ENCODE measurements at places on chromosomes 5 and 9.

- DNase-seq = no peak
Observed at GRCh38 chr5:114782177-114782576, 387.5 kb downstream of the TRIM36 start.

DNA sequence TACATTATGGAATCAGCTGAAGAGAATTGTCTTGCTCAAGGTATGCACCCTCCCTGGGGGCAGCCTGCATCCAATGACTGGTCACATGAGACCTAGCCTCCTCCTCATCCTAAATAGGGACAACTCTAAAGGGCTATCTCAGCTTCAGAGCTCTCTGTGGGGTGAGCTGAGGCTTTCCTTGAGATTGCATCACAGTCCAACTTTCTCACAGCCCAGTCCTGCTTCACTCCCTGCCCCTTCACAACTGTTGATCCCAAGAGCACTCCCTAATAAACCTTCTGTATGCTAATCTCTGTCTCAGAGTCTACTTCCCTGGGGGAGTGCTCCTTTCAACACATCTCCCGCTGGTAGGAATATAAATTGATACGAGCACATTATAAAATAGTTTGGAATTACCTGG, 44.1 kb upstream of the ERBIN start:
- no peak for DNase-seq

DNA sequence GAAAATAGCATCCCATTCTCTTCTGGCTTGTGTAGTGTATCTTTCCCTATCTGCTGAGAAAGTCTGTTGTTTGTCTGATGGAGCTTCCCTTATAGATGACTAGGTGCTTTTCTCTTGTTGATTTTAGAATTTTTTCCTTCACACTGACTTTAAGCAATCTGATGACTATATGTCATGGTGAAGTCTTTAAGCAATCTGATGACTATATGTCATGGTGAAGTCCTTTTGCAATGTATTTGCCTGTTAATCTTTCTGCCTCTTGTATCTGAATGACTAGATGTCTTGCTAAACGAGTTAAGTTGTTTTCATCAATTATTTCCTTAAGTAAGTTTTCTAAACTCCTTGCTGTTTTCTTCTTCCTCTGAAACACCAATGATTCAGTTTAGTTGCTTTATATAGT, 80.5 kb downstream of the RNF130 start:
- DNase-seq = no peak

DNA sequence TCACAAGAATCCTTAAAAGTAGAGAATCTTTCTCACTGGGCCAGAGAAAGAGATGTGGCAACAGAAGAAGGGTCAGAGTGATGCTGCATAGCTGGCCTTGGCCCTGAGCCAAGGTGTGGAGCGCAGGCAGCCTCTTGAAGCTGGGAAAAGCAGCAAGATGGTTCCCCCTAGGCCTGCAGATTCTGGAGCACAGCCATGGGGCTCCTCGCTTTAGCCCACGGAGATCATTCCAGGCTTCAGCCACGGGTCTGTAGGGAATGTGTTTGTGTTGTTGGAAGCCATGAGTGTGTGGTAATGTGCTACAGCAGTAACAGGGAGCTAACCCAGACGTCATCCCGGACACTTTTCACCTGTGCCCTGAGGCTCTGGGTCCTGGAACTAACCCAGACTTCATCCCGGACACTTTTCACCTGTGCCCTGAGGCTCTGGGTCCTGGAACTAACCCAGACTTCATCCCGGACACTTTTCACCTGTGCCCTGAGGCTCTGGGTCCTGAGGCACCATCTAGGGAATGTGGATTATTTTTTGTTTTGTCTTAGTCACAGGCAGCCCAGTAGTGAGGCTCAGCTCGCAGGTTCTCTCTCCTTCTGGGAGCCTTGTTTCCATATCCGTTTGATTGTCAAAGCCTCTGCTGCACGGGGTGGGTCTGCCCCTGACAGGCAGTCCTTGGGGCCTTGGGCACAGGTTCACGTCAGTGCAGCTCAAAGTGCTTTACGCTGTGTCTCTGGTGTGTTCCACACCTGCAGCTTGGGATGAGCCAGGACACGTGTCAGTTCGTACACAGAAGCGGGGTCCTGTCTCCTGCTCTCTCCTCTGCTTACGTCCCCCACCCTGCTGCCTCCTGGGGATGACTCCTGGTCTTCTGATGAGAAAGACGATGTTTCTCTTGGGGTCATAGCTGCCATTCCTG, 56.3 kb upstream of the EXOC3 start:
- no peak for DNase-seq

DNA sequence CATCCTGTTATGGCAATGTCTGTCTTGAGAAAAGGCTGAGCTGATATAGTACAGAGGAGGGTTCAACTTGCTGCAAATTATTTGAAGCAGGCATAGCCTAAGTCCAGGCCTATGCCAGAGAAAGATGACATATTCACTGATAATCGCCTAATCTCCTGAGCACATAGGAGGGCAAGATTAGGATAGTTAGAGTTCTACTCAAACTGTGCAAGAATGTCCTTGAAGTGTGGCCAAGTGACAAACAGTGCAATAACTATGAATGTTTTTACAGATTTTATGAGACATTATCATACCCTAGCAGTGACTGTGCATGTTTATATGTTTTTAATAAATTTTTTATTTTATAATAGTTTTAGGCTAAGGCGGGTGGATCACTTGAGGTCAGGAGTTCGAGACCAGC, 96.2 kb downstream of the TSSK1B start:
- DNase-seq = no peak

DNA sequence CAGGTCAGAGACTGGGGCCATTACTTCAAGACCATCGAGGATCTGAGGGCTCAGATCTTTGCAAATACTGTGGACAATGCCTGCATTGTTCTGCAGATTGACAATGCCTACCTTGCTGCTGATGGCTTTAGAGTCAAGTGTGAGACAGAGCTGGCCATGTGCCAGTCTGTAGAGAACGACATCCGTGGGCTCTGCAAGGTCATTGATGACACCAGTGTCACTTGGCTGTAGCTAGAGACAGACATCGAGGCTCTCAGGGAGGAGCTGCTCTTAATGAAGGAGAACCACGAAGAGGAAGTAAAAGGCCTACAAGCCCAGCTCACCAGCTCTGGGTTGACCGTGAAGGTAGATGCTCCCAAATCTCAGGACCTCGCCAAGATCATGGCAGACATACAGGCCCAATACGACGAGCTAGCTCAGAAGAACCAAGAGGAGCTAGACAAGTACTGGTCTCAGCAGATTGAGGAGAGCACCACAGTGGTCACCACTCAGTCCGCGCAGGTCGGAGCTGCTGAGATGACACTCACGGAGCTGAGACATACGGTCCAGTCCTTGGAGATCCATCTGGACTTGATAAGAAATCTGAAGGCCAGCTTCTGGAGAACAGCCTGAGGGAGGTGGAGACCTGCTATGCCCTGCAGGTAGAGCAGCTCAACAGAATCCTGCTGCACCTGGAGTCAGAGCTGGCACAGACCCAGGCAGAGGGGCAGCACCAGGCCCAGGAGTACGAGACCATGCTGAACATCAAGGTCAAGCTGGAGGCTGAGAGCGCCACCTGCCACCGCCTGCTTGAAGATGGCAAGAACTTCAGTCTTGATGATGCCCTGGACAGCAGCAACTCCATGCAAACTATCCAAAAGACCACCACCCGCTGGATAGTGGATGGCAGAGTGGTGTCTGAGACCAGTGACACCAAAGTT, 9.3 kb downstream of the NIPBL start:
- DNase-seq = no peak

DNA sequence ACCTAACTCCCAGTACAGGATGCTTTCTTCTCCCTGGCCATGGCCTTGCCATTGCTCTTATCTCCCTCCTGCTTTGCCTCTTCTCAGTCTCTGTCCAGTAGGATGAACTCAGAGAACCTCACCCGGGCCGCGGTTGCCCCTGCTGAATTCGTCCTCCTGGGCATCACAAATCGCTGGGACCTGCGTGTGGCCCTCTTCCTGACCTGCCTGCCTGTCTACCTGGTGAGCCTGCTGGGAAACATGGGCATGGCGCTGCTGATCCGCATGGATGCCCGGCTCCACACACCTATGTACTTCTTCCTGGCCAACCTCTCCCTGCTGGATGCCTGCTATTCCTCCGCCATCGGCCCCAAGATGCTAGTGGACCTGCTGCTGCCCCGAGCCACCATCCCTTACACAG, at the start of gene OR5C1:
Gene OR5C1 (plus strand): TSS at position 103 of the 400 bp plus-strand sequence. CDS start 0 bp downstream, at position 103.
- DNase-seq = no peak

GRCh38 chr5:40030661-40031060, 605.9 kb upstream of the DAB2 start:
- no peak for DNase-seq

- DNase-seq = peak; percentile 47
Observed at GRCh38 chr5:109649318-109649717, 40.4 kb upstream of the MAN2A1 start.

DNA sequence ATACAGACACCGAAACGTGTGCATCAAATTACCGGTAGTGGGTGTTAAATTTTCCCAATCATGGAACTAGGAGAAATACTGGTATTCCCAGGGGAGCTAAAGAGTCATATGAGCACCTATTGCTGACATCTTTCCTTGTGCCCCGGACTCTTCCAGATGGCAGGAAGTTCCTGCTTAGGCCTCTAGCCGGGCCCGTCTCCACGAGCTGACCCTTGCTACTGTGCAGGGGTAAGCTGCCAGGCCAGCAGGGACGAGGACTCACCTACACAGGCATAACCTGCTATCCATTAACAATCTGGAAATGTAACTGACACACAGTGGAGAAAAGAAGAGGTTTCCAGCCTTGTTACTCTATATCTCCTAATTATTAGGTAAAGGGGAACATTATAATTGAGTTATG, 16.2 kb upstream of the SSBP2 start:
- DNase-seq = no peak

GRCh38 chr5:31771500-31771899, 132.6 kb downstream of the PDZD2 start:
- no peak for DNase-seq

- DNase-seq = no peak
Observed at GRCh38 chr5:142613271-142613671, 72.6 kb downstream of the FGF1 start.

DNA sequence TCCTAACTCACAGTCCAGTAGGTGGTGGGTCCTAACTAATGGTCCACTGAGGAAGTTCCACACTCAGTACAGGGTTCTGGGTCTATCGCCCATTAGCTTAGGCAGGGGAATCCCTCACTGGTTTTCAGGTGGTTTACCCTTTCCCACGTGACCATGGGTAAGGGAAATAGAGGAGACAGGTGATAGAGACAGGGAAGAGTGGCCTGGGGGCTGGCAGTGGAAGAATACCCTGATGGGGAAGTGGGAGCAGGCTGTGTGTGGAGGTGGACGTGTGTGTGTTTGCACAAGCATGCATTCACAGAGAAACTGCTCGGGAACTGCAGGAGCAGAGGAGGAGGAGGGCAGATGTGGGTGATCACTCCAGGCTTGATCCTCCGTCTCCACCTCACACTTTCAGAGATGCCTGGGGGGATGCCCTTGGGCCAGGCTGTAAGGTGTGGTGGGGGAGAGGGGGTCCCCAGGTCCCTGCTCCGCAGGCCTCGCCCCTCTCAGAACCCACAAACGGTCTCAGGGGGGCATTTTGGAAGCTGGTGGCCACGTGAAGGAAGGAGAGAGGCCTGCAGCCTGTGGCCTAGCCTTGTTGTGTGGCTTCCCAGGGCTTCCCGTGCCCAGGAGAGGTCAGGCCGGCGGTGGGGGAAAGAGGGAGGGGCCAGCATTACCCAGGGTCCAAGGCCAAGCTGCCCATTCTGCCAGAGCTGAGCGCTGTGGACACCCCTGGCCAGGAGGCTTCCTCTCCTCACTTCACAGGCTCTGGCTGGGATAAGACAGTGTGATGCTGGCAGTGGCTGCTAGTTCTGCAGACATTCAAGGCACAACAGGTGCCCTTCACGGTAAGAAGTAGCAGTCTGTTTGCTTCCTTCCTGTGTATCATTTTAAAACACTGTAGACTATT, 80.0 kb downstream of the OTULIN start:
- DNase-seq = no peak

DNA sequence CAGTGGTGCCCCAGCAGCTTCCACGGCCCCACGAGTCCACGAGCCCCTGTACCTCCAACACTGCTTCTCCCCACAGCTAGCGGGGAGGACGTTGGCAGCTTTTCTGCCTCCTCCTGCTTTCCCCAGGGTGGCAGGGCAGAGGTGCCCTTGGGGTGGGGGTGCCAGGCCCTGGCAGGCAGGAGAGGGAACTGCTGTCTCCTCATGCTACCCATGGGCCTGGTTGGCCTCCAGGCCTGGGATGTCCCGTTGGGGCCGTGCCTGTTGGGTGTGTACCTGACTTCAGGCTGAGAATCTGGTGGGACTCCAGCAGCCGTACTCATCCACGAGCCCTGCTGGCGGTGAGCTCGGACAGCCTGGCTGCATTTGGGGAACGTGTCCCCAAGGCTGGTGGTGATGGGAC, 27.3 kb downstream of the RXRA start:
- DNase-seq = no peak

- DNase-seq = no peak
Observed at GRCh38 chr9:120066315-120066714, 513.7 kb downstream of the CDK5RAP2 start.

DNA sequence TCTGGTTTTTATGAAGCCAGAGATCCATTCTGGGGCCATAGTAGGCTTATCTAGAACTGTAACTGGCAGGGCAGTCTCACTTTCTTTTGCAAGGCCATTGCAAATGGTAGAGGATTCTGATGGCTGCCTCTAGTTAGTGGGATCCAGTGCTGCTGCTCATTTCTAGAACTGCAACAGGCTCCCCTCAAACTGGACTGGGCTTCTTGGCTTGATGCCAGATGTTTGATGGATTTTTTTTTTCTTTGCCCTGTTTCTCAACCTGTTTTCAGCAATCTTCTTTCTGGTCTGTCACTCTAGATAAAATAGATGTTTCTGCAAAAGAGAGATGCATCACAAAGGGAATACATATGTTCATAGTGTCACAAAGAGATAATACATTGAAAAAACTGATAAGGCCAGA, 11.9 kb downstream of the CARTPT start:
- no peak for DNase-seq

DNA sequence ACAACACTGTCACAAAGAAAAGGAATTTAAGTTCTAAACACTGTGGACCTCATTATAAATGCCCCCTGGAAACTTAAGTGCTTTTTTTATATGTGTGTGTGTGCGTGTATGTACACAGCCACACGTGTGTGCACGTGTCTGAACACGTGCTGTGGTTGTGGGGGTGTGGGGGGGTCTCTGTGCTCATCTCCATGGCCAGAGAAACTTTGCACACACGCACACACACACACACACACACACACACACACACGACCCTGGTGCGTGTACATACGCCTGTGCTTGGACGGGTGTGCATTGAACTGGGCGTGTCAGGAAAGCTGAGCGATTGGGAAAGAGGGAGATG, 27.9 kb downstream of the AMBP start:
- no peak for DNase-seq

DNA sequence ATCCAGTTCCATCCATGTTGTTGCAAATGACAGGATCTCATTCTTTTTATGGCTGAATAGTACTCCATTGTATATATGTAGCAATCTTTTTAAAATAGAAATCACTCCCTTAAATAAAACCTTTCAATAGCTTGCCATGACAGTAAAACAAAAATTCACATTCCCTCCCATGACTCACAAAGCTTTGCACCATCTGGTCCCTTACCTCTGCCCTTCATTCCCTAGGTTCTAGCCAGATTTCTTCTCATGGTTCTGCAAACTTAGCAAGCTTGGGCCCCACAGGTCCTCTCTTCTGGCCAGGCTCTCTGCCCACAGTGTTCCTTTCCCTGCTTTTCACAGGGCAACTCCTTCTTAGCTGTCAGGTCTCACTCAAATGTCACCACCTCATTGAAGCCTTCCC, 4.3 kb upstream of the SPOCK1 start:
- no peak for DNase-seq
